IMR-90 (cell line): ENCODE measurements at places on chromosomes 7 and 10. TPM values are rescaled to one million over a fixed set of nuclear protein-coding genes. Genes with fewer than 3 reads are reported as not detected.

DNA sequence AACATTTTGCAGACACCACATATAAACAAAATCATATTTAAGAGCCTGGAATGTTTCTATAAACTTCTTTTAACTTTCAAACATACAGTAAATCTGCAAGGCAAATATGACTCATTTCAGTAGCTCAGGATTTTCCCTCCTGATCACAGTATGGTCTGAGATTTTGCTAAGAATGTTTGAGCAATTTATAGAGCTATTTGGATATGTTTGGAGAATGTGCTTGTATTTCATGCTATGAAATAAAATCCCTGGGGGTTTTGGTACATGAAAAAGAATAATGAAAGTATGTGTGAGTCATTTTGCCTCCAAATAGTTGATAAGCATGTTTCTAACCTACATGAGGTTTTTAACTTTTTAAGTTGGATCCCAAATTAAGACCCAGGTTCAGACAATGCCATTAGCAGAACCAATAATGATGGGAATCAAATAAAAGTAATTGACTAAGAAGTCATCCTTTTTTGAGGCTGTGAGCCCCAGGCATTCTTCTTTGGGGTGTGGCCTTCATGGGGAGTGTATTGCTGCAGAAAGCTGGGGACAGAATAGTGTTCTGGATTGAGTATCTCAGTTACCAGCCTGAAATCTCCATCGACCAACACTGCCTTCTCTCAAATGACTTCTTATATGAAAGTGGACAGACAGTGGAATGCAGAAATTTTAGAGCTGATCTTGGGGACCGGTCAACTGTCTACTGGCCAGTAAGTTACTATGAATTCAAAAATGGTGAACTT, 66.1 kb upstream of the AGBL3 start:
- DNase-seq: peak; percentile 97

DNA sequence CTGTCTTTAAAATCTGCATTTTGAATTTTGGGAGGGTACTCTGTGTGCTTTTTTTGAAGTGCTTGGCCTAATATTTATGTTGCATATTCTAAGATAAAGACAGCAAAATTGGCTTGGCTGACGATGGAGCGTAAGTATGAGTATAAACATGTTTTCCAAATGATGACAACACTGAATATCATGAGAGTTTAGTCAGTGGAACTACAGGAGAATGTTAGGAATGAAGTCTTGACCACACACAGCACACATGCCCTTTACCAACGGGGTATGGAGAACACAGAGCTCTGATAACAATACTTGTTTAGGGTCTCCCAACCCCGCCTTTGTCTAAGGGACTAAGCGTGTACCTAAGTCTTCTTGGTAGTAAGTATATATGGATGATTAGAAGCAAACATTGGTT, 253.9 kb upstream of the FZD8 start:
- DNase-seq: peak; percentile 90

DNA sequence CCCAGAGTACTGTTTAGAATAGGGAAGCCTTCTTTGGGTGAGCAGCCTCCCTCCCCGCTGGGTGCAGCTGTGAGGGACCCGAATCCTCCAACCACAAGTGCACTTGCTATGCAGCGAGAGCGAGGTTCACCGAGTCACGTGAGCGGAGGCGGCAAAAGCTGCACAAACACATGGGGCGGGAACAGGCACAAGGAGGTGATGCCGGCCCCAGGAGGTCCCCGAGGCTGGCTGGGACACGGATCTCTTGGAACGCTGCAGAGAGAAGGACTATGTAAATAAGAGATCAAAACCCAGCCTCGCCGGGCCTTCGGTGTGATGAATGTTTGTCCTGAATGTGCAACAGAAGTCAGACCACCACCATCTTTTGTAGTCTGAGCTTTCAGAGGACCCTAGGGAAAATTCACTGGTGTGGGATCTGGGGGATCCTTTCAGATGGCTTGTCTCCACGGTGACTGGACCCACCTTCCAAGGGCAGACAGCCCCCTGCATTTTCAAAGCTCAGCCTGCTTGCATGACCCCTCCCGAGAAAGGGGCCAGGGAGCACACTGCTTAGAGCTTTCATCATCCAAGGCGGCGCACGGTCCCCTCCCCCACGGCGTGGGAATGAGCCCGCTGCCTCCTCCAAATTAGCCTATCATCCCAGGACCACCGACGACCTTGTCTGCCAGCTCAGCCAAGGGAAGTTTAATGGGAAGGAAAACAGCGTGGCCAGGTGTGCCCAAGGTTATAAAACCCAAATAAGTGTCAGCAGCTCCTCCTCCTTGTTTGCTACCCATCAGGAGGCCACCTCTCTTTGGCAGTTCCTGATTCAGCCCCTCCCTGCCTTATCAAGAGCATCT, 327.7 kb downstream of the CXCL12 start:
- DNase-seq: no peak

GRCh38 chr7:152402384-152403250, 33.2 kb downstream of the KMT2C start:
- peak; percentile 57 for DNase-seq

DNA sequence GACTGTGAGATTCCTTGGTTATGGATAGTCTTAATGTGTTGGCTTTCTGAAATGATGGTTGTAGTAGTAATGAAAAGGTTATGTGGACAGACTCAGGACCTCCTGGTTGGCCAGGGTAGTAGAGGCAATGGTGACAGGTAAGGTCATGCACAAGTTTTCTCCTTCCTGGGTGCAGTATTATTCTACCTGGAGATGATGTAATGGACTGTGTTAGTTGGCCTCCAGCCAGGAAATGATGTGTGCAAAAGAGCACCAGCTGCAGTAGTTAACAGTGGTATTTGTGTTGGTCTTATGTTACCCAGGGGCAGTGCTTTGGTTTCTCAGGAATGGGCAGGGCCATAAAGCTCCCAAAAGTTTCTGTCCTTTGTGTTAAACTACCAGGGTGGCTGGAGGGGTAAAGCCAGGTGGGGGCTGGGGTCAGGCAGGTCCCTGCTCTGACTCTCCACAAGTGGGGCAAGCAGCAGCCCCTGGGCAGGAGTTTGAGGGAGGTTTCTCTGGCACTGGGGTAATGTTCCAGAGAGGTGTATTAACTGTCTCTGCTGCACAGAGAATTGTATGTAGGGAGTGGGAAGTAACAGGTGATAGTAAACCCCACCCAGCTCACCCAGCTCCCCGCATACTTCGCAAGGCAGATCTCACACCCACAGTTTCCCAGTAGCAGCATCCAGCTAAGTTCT, 36.3 kb downstream of the GPR22 start:
- DNase-seq: peak; percentile 16

GRCh38 chr10:27157150-27157549, 2.0 kb downstream of the MASTL start:
- DNase-seq: no peak

DNA sequence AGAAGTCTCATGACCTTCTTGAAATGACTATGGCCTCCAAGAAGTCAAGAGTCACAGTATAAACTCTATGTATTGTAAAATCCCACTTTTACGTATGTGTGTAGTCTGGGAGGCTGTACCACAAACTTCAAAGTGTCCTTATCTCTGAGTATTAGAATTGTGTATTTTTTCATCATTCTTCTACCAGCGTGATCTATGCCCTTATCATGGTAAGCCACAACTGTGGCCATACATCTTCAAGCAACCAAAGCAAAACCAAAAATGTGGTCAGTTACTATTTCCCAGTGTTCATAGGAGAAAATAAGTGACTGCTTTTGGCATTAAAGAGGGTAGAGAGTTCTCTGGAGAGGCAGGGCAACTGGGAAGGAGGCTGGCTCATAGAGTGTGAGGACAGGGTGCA, 42.8 kb downstream of the SPOCK2 start:
- DNase-seq: no peak

GRCh38 chr10:32210306-32211045, 136.5 kb downstream of the EPC1 start:
- peak; percentile 59 for DNase-seq

The PCLO gene
- total RNA-seq: under 0.01 TPM in 2 replicates

DNA sequence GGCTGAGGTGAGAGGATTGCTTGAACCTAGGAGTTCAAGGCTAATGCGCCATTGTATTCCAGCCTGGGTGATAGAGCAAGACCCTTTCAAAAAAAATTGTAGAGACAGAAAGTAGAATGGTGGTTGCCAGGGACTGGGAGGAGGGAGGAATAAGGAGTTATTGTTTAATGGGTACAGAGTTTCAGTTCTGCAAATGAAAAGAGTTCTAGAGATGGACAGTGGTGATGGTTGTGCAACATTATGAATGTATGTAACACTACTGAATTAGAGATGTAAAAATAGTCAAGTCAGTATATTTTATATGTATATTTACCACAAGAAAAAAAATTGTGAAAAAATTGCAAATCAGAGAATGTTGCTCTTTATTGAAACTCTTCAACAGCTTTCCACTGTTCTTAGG, 266.5 kb upstream of the NPY start:
- DNase-seq: no peak

GRCh38 chr7:51011710-51012350, 229.1 kb upstream of the GRB10 start:
- DNase-seq: no peak

GRCh38 chr7:140049339-140050024, 13.3 kb downstream of the PARP12 start:
- no peak for DNase-seq

- DNase-seq: no peak
These were observed 37.3 kb upstream of the TMEM254 start for GRCh38 chr10:80041162-80041561.

- peak; percentile 31 for DNase-seq
These were observed 659 bp downstream of the OPTN start for GRCh38 chr10:13100349-13101294.

The OR13A1 gene
- not detected in 2 replicates for total RNA-seq

- peak; percentile 70 for DNase-seq
These were observed 14.1 kb upstream of the LAMB1 start for GRCh38 chr7:108016841-108017775.

GRCh38 chr10:120607016-120607709, 150.1 kb downstream of the PLPP4 start:
- peak; percentile 7 for DNase-seq

- no peak for DNase-seq
These were observed 26.5 kb upstream of the CNTNAP2 start for GRCh38 chr7:146090023-146090645.

The HGF gene
- 38.3 and 50.9 TPM in 2 replicates for total RNA-seq

The ZP3 gene
- total RNA-seq: 0.54 and 0.83 TPM in 2 replicates

GRCh38 chr7:27094304-27095049, 1.3 kb downstream of the HOXA1 start:
- DNase-seq: no peak

DNA sequence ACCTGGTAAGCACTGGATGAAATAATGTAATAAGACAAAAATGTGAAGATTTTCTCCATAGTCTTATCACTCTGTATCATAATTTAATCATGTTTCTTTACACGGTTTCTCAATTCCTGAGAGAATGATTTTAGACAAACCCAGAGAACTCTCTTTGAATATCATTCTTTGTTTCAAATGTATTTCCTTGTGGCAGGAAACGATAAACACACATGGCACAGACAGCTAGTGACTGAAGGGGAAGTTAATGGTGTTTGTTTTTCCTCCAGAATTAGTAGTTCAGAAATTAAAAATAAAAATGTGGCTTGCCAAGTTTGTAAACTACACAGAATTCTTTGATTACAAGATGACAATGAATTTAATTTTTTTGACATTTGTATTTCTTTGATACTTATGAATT, 163.7 kb upstream of the PRPS1L1 start:
- DNase-seq: no peak

GRCh38 chr10:97543025-97543546, 29.5 kb upstream of the ANKRD2 start:
- DNase-seq: peak; percentile 98

DNA sequence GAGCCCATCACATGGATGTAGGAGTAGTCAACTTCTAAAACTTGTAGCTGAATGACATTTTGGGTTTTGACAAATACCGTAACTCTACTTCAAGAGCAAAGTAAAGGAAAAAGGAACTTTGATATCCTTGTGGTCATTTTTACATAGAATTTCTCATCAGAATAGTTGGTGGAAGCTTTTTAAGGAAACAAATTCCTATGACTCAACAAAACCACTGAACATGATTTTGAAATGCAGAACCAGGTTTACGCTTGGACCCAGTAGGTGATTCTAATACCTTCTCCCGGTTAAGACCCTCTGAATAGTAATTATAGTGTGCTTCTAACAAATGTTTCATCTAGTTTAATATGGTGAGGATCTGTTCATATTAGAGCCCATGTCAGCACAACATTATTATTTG, 307.8 kb downstream of the GPR37 start:
- DNase-seq: peak; percentile 70

DNA sequence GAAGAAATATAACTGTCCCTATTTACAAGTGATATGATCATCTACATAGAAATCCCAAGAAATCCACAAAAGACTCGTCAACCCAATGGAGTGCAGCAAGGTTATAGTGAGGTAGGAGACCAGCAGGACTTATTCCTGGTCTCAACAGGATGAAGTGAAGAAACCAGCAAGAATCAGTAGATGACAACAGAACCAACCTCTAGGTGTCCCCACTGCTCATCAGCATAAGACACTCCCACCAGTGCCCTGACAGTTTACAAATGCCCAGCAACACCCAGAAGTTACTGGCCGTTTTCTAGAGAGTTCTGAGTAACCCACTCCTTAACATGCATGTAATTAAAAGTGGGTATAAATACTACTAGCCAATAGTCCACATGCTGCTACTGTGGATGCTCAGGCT, 470.5 kb upstream of the LRRTM3 start:
- no peak for DNase-seq

GRCh38 chr7:77687100-77687746, 9.0 kb upstream of the RSBN1L start:
- peak; percentile 85 for DNase-seq

- DNase-seq: no peak
These were observed 96.2 kb downstream of the ADD3 start for GRCh38 chr10:110103921-110104461.
